ENCODE measurements at places on chromosomes 16 and 17. TPM values are rescaled to one million over a fixed set of nuclear protein-coding genes. Genes with fewer than 3 reads are reported as not detected.

DNA sequence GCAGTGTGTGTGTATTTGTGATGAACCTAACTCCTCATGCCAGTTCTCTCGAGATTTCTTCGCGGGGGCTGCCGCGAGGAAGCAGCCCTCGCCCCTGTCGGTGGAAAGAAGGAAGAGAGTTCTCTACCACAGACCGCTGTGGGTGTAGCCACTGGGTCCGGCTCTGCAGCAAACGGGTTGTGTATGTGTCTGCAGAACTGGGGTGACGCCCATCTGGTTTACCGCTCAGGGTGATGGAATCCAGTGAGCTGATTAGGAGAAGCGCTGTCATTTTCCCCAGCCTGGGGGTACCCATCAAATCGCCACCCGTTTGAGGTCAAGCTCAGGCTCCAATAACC is 7.7 kb downstream of the CORO6 start:
- DNase-seq = peak; percentile 93
- peaks cover 35% of the 10 kb centered on the region for H3K4me1 ChIP-seq
- peak overlapping the region; percentile 83 for H3K4me3 ChIP-seq
- peak overlapping the region; percentile 82 for H3K27ac ChIP-seq

Gene ZNF205
- 0.47 TPM for total RNA-seq

Gene ZNF207
- total RNA-seq = 269 TPM

DNA sequence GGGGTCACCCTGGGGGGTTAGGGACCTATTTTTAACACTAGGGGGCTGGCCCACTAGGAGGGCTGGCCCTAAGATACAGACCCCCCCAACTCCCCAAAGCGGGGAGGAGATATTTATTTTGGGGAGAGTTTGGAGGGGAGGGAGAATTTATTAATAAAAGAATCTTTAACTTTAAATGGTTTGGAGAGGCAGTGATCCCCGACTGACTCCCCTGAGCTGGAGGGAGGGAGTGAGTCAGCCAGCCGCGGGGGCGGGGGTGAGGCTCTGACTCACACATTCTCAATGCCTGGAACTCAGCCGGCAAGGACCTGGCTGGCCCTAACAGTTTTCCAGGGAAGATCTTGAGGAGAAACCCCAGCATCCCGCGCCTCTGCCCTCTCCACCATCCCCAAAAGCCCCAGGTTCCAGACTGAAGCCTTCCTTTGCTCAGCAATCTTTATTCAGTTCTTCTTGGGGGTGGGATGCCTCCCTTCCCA is 1.5 kb downstream of the HCFC1R1 start:
- H3K36me3 ChIP-seq = peaks cover 17% of the 10 kb centered on the region
- H3K4me1 ChIP-seq = peaks cover 41% of the 10 kb centered on the region
- H3K27me3 ChIP-seq = peaks cover 8% of the 10 kb centered on the region
- H3K4me3 ChIP-seq = peak overlapping the region; percentile 83
- peak overlapping the region; percentile 95 for H3K27ac ChIP-seq

DNA sequence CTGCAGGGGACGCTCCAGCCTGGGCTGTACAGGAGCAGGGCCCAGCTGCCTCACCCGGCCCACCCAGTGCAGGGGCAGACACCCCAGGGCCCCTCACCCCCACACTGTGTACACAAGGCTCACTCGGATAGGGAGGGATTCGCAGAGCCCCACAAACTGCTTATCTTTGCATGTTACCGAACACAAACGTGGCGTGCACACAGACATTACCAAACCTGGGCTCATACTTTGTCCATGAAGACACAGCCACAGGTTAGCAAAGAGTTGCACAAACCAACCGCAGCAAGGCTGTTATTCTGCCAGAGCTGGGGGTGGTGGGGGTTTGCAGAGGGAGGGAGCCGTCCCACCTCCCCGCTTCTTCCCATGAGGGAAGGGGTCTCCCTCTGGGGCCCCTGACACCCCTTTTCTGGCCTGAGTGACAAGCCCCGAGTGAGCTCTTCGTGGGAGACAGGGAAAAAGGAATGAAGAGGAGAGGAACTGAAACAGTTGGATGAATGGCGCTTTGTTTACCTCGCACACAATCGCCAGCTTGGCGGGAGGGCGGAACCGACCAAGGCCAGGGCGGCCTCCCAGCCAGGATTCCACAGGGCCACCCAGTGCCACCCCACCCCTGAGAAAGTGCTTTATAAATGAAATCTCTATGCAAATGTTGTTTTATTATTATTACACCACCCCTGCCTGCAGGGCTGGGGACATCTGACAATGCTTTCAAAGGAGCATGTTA is 434 bp upstream of the CPSF4L start:
- peaks cover 2% of the 10 kb centered on the region for H3K27me3 ChIP-seq
- H3K4me1 ChIP-seq = no peaks in the 10 kb centered on the region
- H3K4me3 ChIP-seq = no peak overlapping the region
- H3K27ac ChIP-seq = no peak overlapping the region
- H3K36me3 ChIP-seq = no peaks in the 10 kb centered on the region
- no peak for DNase-seq

- no peak overlapping the region for H3K27ac ChIP-seq
- DNase-seq = no peak
- H3K4me3 ChIP-seq = no peak overlapping the region
- H3K36me3 ChIP-seq = no peaks in the 10 kb centered on the region
- peaks cover 2% of the 10 kb centered on the region for H3K4me1 ChIP-seq
Measured at GRCh38 chr16:49850558-49851467, 5.1 kb downstream of the ZNF423 start.

Gene FA2H
- total RNA-seq = not detected

GRCh38 chr17:38749223-38750043 is 1.3 kb upstream of the PCGF2 start:
- peak; percentile 73 for DNase-seq
- peaks cover 15% of the 10 kb centered on the region for H3K36me3 ChIP-seq
- H3K4me3 ChIP-seq = peak overlapping the region; percentile 99
- H3K27ac ChIP-seq = no peak overlapping the region
- H3K4me1 ChIP-seq = peaks cover 45% of the 10 kb centered on the region
- H3K27me3 ChIP-seq = peaks cover 39% of the 10 kb centered on the region

Gene VAC14
- total RNA-seq = 38.6 TPM

DNA sequence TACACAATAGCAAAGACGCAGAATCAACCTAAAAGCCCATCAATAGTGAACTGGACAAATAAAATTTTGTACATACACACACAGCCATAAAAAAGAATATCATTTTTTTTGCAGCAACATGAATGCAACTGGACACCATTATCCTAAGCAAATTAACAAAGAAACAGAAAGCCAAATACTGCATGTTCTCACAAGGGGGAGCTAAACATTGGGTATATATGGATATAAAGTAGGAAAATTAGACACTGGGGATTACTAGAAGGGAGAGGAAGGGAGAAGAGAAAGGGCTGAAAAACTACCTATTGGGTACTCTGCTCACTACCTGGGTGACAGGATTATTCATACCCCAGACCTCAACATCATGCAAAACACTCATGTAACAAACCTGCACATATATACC is 28.2 kb downstream of the ADAMTS18 start:
- no peaks in the 10 kb centered on the region for H3K36me3 ChIP-seq
- no peak overlapping the region for H3K4me3 ChIP-seq
- H3K27ac ChIP-seq = no peak overlapping the region
- peaks cover 1% of the 10 kb centered on the region for H3K4me1 ChIP-seq
- peaks cover 7% of the 10 kb centered on the region for H3K27me3 ChIP-seq
- DNase-seq = no peak

Gene NECAB2
- not detected for total RNA-seq

GRCh38 chr17:49798738-49799137 is 10.3 kb downstream of the KAT7 start:
- H3K27me3 ChIP-seq = no peaks in the 10 kb centered on the region
- H3K27ac ChIP-seq = no peak overlapping the region
- no peak for DNase-seq
- H3K4me3 ChIP-seq = no peak overlapping the region

Gene PMFBP1
- total RNA-seq = 0.21 TPM

GRCh38 chr16:88549671-88550245 is 20.4 kb upstream of the ZC3H18 start:
- H3K36me3 ChIP-seq = no peaks in the 10 kb centered on the region
- no peaks in the 10 kb centered on the region for H3K4me1 ChIP-seq
- peaks cover 24% of the 10 kb centered on the region for H3K27me3 ChIP-seq
- no peak for DNase-seq
- no peak overlapping the region for H3K4me3 ChIP-seq
- H3K27ac ChIP-seq = no peak overlapping the region

Gene DOC2B
- 0.98 TPM for total RNA-seq

GRCh38 chr17:12342609-12343435 is 322.1 kb downstream of the MAP2K4 start:
- no peaks in the 10 kb centered on the region for H3K36me3 ChIP-seq
- peak; percentile 38 for DNase-seq
- H3K27me3 ChIP-seq = no peaks in the 10 kb centered on the region
- H3K4me1 ChIP-seq = no peaks in the 10 kb centered on the region
- H3K27ac ChIP-seq = no peak overlapping the region
- no peak overlapping the region for H3K4me3 ChIP-seq

DNA sequence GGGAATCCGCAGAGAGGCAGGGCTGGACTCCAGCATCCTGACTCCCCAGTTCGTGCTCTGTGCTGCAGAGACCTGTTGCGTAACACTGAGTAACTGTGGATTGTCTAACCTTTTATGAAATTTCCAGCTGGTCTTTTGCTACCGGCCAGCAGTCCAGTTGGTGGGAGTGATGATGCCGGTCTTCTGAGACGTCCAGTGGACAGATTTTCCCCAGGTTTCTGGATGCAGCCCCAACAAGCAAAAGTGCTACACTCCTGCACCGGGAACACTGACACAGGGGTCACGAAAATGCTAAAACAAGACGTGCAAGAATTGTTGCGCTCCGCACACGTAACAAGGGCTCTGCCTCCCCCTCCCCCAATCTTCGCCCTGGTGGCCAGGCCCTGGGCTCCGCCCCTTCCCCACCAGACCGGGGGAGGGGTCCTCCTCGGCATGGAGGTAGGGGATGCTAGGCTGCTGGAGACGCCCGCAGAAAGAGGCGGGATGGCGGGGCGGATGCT is 701 bp upstream of the MRC2 start:
- peak overlapping the region; percentile 82 for H3K4me3 ChIP-seq
- H3K27me3 ChIP-seq = peaks cover 38% of the 10 kb centered on the region
- peaks cover 9% of the 10 kb centered on the region for H3K4me1 ChIP-seq
- no peak overlapping the region for H3K27ac ChIP-seq

Gene SMIM22
- total RNA-seq = not detected

DNA sequence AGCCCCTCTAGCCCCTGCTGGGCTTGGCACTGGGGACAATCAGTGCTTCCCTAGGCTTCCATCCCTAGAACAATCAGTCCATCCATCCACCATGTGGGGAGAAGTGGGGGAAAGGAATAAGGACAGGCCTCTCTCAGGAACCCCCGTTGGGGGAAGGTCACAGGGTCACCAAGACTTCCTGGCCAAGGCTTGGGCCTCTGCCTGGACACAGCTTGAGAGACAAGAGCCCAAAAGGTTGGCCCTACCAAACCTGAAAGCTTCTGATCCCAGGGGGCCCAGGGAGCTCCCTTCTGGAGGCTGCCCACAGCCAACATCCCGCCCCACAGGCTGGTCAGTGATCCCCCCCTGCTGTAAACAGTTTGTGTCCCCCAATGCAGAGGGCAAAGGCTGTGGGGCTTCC is 16.2 kb upstream of the MTMR4 start:
- H3K27ac ChIP-seq = no peak overlapping the region
- H3K36me3 ChIP-seq = no peaks in the 10 kb centered on the region
- peaks cover 18% of the 10 kb centered on the region for H3K4me1 ChIP-seq
- H3K4me3 ChIP-seq = peak overlapping the region; percentile 40

Gene MT1M
- not detected for total RNA-seq

- no peaks in the 10 kb centered on the region for H3K36me3 ChIP-seq
- peaks cover 3% of the 10 kb centered on the region for H3K27me3 ChIP-seq
- peaks cover 41% of the 10 kb centered on the region for H3K4me1 ChIP-seq
Measured at GRCh38 chr17:68184141-68184571, 63.7 kb upstream of the AMZ2 start.

DNA sequence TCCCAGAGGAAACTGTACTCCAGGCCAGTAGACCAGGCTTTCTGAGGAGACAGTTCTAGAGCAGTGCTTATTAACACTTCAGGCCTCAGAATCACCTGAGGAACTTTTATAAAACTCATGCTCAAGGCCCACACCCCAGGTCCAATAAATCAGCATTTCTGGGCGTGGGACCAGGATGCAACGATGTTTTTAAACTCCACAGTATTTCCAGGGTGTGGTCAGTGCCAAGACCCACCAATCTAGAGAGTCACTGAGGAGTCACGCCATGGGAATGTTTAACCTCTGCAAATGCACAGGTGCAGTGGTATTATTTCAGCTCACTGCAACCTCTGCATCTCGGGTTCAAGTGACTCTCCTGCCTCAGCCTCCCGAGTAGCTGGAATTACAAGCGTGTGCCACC is 3.9 kb upstream of the TRPV1 start:
- H3K4me3 ChIP-seq = no peak overlapping the region
- no peaks in the 10 kb centered on the region for H3K4me1 ChIP-seq
- peaks cover 40% of the 10 kb centered on the region for H3K36me3 ChIP-seq
- H3K27ac ChIP-seq = no peak overlapping the region

DNA sequence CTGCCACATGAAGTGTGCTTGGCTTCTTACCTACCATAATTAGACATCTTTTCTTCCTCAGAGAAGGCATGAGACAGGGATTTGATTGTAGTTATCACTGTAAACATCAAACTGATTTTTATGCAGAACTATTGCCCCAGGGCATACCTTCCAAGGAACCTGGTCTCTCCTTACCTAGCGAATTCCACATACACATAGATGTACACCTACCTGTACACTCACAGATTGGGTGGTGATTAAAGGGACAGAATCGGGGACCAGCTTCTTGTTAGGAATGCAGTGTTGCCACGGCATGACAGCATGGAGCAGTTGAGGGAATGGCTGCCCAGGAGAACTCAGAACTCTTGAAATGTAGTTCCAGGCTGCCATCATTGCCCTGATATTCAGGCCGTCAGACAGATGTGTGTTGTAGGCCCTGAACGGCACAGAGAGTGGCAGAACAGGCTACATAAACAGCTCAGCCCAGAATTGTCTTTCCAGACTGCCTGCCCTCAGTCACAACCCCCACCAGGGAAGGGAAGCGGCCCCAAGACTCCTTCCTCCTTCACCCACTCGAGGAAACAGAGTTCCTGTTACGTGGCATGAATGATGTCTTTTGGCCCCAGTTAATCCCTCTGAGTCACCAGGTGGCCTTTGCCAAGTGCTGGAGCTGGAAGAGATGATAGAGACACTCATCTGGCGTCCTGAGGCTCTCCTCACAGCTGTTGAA is 17.8 kb upstream of the NAGLU start:
- no peaks in the 10 kb centered on the region for H3K36me3 ChIP-seq
- H3K27ac ChIP-seq = no peak overlapping the region
- no peak for DNase-seq
- peaks cover 5% of the 10 kb centered on the region for H3K4me1 ChIP-seq

Gene PRSS33
- not detected for total RNA-seq

DNA sequence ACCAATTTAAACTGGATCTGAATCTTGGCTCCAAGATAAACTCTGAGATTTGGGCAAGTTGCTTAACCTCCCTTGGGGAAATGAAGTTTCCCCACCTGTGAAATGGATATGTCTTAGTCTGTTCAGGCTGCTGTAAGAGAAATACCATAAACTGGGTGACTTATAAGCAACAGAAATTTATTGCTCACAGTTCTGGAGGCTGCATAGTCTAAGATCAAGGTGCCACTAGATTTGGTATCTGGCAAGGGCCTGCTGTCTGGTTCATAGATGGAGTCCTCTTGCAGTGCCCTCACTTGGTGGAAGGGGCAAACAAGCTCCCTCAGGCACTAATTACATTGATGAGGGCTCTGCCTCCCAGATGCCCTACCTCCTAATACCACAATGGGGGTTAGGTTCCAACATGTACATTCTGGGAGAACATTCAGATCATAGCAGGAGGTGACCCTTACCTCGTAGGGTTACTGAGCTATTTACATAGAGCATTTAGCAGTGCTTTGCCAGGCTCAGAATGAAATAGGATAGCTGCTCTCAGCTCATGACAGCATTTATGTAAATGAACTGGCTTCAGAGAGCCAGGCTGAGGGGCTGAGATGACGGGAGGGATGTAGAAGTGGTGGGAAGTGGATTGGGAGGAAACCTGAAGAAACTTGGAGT is 83.9 kb downstream of the SPECC1 start:
- H3K27me3 ChIP-seq = peaks cover 4% of the 10 kb centered on the region
- H3K36me3 ChIP-seq = no peaks in the 10 kb centered on the region
- H3K27ac ChIP-seq = no peak overlapping the region
- H3K4me1 ChIP-seq = peaks cover 11% of the 10 kb centered on the region
